ENCODE measurements at places on chromosomes 2 and 18.

DNA sequence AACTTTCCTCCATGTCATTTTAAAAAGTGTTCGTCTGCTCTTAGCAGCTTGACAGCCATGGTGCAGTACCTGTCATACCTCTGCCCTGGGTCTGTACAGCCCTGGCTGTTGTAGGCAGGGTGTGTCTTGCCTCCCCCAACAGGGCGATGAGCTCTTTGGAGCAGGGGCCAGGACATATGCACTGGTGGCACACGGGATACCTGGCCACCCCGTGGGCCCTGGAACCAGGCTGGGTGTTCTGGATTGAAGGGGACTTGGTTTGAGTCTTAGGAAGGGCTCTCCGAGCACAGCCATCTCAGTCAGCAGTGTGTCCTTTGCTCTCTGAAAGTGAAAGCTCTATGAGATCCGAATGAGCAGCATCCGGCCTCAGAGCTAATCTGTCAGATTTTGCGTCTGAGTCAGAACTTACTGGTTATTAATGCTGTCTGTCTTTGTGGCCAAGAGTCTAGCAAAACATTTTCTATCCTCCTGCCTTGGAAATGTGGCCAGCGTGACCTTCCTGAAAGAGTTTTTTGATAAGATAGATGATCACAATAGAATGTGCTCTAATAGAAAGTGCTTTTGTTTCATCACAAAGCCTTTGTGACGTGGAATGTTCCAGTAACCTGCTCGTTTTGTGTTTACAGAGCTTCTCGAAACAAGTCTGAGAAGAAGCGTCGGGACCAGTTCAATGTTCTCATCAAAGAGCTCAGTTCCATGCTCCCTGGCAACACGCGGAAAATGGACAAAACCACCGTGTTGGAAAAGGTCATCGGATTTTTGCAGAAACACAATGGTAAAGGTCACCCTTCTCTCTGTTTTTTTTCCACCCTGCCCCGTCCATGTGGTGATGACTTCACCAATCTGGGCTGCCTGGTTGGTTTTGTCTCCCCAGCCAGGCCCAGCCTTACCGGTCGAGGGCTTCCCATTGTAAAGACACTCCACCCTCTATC lies 77.3 kb upstream of the RPL31 start:
- DNase-seq, result no peak

DNA sequence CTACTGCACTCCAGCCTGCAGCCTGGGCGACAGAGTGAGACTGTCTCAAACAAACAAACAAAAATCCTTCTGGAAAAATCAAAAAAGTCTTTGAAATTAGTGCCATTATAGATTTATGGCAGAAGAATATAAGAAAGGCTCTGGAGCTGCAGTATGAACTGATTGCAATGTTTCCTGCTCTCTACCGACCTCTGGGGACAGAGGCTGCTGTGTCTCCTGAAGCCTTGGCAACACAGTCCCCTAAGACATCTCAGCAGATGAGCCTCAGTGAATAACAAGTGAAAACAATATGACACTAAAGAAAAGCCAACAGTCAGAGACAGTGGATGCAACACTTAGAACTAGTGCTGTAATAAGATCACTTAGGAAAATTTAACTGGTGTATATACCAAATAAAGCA lies 494.9 kb upstream of the LRATD1 start:
- DNase-seq, result peak; percentile 28

- no peak for DNase-seq
Measured at GRCh38 chr2:165582409-165582808, 112.9 kb downstream of the CSRNP3 start.

DNA sequence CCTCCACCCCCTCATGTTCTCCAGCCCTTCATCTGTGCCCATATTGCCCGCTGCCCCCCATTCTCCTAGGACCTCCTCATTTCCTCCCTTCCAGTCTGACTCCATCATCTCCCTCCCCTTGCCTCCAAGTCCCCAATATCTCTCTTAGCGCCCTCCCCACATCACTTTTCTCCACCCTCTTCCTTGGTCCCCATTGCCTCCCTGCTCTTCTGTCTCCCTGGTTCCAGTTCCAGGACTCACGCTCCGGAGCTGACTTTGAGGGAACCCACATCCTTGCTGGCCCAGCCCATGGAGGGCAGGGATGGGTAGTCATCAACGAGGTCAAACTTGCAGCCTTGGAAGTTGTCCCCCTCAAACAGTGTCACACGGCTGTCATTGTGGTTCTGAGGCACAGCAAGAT lies 2.6 kb downstream of the CRYBA2 start:
- DNase-seq, result no peak

GRCh38 chr2:102592601-102593000 lies 26.8 kb upstream of the SLC9A2 start:
- peak; percentile 34 for DNase-seq

- no peak for DNase-seq
Measured at GRCh38 chr2:234211797-234212196, 161.3 kb downstream of the SPP2 start.

GRCh38 chr2:233593201-233593600 lies 24.2 kb upstream of the UGT1A8 start:
- no peak for DNase-seq

- no peak for DNase-seq
Measured at GRCh38 chr2:11598228-11598731, 64.4 kb downstream of the GREB1 start.

DNA sequence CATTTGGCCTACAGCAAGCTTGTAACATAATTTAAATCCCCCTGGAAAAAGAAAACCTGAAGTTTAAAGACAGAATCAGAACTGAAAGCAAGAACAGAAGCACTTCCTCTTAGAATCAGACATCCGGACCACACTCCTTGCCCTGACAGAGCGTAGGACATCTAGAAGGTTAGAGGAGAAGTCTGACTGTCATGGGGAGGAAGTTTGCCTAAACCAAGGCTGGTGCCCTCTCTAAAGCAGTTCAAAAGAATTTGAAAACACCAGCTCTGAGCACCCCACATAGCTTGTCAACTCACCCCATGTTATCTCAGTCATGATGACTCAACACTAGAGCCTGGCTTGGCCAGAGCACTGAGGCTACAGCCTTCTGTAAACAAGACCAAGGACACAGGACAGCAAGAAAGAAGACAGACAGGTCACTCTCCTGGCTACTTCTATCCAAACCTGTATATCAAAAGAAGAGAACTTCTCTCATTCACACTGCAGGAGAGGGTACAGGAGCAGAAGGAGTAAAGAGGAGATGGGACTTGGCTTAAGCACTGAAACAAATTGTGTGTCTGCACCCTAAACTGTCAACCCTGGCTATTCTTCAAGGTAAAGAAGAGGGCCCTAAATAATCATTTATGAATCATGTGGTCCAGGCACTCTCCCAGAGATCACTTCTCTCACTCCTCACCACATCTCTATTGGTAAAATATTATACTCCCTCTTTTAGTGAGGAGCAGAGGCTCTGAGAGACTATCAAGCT lies 198.6 kb downstream of the MEMO1 start:
- peak; percentile 28 for DNase-seq

- no peak for DNase-seq
Measured at GRCh38 chr18:30623401-30624065, 419.0 kb downstream of the DSC3 start.

GRCh38 chr2:191821078-191821477 lies 25.8 kb downstream of the CAVIN2 start:
- no peak for DNase-seq

- no peak for DNase-seq
Measured at GRCh38 chr2:118850901-118851415, 3.5 kb upstream of the EN1 start.

All from HT-29 (cell line).